Upper lobe of right lung (tissue), 1 donor: ENCODE measurements at places on chromosomes 16 and 17. TPM values are rescaled to one million over a fixed set of nuclear protein-coding genes. Genes with fewer than 3 reads are reported as not detected.

DNA sequence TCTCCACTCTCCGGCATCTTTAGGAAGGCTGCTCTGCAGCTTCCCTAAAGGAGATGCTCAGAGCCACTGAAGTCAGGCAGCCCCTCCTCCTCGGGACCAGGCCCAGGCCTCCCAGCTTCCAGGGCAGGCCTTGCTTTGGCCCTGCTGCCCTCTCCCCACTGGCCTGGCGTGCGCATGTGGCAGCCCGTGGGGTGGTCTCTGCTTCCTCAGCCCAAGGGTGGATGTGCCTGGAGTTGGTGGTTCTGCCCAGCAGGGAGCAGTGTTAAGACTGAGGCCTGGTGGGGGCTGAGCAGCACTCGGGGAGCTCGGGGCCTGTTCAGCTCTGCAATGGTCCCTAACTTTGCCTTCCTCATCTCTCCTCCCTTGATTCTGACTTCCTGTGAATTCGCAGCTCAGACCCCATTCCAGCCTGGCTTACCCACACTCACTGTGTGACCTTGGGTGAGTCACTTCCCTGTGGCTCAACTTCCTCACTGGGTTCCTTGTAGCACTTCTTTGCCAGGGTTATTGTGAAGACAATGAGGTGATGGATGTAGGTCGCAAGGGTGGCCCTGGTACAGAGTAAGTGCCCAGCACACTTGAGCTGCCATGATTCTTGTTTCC, 63.2 kb downstream of the NKD1 start:
- no peak for DNase-seq

DNA sequence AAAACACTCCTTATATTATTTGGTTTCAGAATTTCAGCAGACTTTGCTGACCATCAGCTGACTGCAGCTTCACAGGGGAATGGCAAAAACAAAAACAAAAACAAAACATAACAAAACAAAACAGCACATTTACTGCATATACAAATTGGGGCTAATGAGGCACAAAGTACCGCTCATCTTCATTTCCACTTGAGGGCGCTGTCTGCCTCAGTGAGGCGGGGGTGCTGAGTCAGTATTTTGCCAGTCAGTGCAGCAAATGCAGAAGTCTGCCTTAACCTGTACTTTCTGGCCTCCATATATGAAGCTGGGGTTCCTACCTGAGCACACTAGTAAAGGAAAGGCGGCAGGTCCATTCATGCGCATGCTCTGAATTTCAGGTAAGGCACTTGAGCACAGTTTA, 13.5 kb upstream of the DYNLRB2 start:
- DNase-seq, result no peak

DNA sequence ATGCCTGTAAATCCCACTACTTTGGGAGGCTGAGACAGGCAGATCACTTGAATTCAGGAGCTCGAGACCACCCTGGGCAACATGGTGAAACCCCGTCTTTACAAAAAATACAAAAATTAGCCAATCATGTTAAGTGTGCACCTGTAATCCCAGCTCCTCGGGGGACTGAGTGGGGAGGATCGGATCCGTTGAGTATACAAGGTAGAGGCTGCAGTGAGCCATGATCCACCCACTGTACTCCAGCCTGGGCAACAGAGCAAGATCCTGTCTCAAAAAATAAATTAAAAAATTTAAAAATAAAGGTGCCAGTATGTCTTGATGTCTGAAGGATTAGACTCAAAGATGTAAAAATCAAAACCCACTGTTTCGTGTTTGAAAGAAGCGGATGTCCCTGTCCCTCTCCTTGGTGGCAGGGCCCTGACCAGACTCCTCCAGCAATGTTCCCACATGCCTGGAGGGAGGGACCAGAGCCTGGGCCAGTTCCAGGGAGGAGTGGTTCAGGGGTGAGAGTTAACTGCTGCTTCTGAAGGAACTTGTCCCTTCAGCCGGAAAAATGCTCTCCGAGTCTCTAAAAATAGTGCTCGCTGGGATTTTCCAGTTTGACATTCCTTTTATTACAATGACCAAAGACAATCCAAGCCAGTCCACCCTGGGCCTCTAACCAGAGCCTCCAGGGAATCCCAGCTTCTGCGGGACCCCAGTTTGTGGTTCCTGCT, 9.4 kb upstream of the CMTM4 start:
- DNase-seq, result peak; percentile 81

DNA sequence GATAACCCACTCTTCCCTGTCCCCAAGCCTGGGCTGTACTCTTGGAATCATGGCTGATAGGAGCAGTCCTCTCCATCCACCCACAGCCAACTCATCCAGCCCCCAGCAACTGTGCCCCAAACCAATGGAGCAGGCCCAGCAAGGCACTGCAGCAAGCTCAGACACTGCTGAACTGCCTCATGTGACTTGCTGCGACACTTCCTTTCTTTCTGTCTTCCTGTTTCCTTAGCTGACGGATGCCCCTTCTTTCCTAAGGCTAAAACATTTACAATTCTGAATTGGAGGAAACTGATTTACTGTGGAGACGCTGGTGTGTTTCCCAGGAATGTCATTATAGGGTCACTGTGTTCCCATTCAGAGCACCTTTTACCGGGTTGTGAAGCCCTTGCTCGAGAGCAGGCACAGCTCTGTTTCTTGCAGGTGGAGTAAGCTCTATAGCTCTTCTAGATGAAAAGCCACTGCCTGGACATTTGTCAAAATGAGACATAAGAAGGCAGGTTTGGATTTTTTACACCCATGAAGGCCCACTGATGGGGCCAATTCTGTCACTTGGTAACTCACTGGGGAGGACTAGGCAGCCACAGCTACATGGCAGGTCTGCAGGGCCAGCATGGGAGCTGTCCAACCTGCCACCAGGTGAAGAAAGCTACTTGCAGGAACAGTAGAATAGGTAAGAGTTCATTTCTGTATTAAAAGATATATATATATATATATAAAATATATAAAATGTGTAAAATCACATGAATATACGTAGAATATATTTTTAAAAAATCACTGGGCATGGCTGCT, 27.4 kb downstream of the TMEM11 start:
- DNase-seq, result no peak

GRCh38 chr16:26856791-26857190, 209.9 kb upstream of the C16orf82 start:
- no peak for DNase-seq

DNA sequence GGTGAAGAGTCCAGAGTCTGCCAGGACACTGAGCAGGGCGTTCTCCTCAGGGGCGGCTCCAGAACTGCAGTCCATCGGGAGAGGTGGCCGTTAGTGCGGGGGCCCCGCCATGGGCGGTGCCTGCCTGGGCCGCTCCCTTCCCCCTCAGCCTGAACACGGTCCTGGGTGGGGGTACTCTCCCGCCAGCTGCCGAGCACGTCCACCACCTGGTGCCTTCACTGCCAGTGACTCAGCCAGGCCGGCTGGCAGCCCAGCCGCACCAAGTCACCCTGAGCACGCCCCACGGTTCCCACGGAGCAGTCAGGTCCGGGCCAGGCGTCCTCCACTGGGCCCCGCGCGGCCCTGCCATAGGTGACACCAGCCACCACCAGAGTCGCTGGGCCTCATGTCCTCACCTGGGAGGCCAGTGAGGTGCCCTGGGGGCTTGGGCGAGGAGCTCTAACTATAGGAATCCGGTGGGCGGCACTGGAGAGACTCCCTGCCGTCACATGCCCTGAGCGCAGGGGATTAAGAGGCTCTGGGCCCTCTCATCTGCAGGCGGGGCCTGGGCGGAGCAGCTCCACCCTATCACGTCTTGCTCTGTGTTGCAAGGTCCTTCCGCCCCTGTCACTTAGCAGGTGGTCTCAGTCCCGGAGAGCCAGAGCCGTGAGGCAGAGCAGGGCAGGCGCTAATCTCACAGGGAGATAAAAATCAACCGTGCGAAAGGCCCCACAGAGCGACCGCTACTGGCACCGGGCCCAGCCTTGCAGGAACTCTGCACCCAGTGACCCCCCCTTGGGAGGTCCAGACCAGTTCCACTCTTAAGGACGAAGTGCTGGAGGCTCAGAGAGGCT, 14.3 kb downstream of the PIEZO1 start:
- peak; percentile 90 for DNase-seq

GRCh38 chr16:47250983-47251382, 107.2 kb upstream of the NETO2 start:
- DNase-seq, result no peak

DNA sequence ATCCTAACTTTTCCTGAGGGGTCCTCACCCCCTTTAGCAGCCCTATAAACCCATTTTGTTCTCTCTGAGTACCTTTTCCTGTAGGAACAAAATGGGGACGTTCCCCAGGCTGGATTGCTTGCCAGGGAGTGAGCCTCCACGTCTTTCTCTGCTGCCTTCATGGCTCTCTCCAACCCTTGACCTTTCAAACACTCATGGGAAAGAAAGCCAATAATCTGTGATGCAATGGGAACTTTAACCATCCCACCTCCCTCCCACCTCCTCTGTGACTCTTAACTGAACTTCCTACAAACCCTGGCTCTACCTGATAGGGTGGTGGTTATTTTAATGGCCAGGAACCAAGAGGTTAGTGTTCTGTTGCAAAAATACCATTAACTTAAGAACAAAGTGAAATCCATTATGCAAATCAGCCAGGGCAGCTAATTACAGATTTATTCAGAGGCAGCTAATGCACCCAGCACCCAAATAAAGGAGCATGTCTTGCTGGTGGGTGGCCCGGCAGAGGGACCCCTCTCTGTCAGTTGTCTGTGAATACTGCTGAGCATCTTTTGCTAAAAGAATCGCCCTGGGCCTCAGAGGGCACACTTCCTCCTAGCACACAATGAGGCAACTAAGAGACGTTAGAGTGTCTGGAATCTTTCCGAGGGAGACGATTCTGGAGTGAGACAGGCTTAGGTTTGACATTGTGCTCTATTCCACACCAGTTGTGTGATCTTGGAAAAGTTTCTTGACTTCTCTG, 3.0 kb downstream of the PIPOX start:
- no peak for DNase-seq

DNA sequence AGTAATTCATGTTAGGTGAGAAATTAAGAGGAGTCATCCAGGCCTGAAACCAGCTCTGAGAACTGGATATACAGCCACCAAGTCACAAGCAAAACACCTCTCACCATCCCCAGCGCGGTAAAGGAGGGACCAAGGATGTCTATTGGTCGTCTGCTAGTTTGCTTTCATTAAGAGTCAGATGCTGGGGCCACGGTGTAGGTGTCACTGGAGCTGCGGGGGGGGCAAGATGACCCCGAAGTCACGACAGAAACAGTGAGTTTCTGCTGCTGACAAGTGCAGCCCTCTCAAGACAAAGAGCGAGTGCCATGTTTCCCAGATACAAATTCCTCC, 790 bp downstream of the NCBP3 start:
- no peak for DNase-seq

DNA sequence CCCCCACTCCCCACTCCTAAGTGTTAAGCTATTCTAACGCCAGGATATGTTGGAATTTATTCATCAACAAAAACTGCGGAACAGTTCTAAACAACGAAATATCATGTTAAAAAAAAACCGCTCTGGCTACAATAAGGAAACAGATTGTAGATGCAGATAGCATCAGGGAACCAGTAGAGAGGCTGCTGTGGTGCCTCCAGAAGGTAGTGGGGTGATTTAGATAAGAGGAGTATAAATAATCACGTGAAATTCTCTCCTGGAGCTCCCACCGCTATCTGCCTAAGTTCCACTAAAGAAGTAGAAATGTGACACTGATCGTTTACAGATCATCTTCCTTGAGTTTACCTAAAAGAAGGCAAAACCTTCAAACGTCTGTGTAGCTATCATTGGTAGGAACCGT, 8.0 kb downstream of the AHSP start:
- no peak for DNase-seq

- no peak for DNase-seq
Observed at GRCh38 chr17:80246726-80247125, 13.9 kb upstream of the RNF213 start.

- no peak for DNase-seq
Observed at GRCh38 chr16:89164436-89164835, 7.1 kb upstream of the CDH15 start.

GRCh38 chr17:63516910-63517824, 6.0 kb upstream of the KCNH6 start:
- DNase-seq, result no peak

- DNase-seq, result peak; percentile 75
Observed at GRCh38 chr17:75288770-75289114, 491 bp downstream of the SLC25A19 start.

DNA sequence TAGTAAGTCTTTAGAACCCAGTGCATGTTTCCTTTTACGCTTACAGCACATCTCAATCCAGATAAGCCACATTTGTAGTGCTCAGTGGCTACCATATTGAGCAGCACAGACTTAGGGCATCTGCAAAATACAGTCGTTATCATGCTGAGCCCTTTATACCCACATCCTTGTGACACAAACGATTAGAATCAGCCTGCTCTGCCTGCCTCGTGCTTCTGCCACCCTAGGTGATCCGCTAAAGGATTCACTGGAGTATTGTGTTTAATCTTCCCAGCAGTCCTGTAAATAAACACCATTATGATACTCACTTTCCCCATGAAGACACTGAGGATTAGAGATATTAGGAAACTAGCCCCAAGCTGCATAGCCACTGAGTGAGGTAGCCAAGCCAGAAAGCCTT, 51.3 kb upstream of the FA2H start:
- DNase-seq, result no peak

- no peak for DNase-seq
Observed at GRCh38 chr16:73027685-73028111, 20.2 kb downstream of the ZFHX3 start.

The WNT3 gene
- total RNA-seq, result 3.3 TPM

The RNU2-1 gene
- total RNA-seq, result 7,693 TPM

The TK1 gene
- 3.3 TPM for total RNA-seq

The FLCN gene
- total RNA-seq, result 106 TPM

The SULT1A1 gene
- total RNA-seq, result 55.4 TPM

The FBXW10 gene
- not detected for total RNA-seq

The OR3A2 gene
- not detected for total RNA-seq
